ENCODE measurements at places on chromosomes 16 and 17.

- DNase-seq, result no peak
Observed at GRCh38 chr17:60792250-60792898, 114.7 kb downstream of the BCAS3 start.

GRCh38 chr16:58000706-58001676, at the start of gene USB1:
TSS of gene USB1 (plus strand) at chr16:58001407. CDS start at chr16:58001484, 77 bp downstream.
- peak; percentile 88 for DNase-seq

DNA sequence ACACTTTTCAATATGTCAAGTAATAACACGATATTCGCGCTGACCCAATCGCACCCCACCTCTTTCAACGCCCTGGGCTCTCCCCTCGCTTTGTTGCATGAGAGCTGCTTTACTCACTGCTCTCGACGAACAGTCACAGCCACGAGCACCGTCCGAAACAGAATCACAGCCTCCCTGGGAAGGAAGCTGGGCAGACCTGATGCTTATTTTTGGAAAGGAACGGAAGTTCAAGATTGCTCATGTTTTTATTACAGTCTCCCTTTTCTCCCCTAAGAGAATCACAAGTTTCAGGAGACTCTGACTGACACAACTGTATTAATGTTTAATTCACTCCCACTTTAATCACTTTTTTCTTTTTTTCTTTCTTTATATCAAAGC, 67.8 kb downstream of the ANKRD11 start:
- no peak for DNase-seq

DNA sequence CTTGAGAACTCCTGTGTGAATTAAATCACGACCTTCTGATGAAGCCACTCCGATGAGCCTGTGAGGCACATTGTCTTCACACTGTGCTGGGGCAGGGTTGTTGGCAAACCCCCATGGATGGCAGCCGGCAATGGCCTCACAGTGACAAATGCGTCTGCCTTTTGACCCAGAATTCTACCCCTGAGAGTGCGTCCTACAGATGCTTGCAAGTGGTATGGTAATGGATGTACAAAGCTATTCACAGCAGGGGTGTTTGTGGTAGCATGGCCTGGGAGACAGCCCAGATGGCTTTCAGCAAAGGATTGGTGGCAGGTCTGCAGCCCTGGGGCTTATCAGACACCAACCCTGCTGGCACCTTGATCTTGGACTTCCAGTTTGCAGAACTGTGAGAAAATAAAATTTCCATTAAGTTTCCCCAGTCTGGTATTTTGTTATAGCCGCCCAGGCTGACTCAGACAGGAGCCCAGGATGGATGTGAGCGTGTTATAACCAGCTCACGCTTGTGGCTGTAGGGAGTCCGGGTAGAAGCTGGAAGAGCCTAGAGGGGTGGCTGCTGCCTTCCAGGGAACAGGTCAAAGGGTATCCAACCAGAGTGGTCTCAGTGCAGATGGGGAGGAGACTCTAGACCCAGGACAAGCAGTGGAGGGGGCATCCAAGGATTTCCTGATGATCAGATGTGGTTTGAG, 10.1 kb downstream of the AFMID start:
- peak; percentile 69 for DNase-seq

All from body of pancreas (tissue), 4 donors.